Stimulated activated CD4-positive, alpha-beta T cell treated with anti-CD3 and anti-CD28 coated beads, Interleukin-1b, Interleukin-23, amount 100 ng/mL, for 24 hours (primary cell): ENCODE measurements at places on chromosomes 3 and 15.
A peak's percentile ranks its signal among the peaks of the same experiment; 100 is the strongest.

DNA sequence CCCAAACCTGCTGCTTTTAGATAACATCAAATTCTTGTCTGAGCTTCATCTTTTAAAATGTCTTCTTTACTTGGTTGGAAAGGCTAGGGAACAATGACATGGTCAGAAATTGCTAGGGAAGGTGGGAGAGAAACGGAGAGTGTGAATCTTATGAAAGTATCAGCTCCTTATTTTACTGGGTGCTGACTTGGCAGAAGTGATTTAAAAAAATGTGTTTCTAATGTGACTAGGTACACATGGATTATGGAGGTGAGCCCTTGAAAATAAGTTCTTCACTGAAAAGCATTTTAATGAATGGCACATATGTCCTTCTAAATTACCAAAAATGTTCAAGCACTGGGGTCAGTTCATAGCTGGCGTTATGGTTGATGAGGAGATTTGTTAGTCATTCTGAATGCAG lies 54.0 kb upstream of the PPARG start:
- no peak for DNase-seq

DNA sequence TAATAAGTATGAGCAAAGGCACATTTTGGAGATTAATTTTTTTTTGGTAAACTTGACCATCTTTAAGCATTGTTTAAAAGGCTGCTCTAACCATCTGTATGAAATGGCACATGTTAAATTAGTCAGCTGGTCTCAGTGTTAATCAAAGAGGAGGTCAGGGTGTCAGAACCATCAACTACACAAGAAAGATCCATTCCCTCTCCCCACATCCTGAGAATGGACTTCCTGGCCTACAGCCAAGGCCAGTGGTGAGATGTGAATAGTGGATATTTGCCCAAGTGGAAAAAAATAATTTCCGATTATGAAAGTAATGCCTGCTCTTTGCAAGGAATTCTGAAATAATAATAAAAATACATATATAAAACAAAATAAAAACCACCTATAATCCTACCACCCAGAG lies 641.7 kb downstream of the NR2F2 start:
- no peak for DNase-seq

DNA sequence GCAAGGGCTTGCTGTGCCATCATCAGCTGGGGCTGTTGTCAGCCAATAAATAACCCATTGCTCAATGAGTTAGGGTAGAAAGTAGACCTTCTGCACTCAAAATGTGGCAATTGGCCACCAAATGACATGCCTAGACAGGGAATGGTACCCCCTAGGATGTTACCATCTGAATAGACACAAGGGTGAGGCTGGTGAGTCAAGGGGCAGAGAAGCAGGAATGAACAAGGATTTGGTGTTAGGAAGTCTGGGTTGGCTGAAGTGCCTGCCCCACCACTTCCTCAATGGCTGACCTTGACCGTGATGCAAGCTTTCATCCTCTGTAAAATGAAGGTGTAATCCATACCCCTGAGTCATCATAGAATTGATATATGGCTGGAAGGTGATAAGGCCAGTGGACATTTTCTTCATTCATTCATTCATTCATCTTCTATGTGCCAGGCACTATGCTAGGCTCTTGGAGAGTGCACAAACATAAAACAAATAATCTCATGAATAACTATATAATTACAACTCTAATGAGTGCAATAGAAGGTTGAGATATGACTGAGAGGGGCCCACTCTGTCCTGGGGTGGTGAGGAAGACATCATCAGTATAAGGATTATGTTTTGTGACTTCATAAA lies 4.4 kb upstream of the CA12 start:
- no peak for DNase-seq

DNA sequence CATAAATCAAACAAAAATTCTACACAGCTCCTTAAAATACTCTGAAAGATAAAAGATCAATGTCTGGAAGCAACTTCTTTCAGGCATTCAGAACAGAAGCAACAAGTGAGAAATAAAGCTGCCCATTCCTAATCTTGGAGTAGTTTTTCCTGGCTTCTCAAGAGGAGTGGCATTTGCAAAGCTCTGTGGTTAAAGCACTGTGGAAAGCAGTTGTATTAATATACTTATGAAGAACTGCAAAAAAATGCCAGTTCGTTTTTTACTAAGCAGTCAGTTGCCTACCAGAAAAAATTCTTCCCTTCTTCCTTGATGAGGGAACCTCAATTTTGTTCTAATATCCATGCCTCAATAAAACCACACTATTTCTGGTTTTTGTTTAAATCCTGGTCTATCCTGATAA lies 197.8 kb downstream of the TNIK start:
- DNase-seq: no peak

DNA sequence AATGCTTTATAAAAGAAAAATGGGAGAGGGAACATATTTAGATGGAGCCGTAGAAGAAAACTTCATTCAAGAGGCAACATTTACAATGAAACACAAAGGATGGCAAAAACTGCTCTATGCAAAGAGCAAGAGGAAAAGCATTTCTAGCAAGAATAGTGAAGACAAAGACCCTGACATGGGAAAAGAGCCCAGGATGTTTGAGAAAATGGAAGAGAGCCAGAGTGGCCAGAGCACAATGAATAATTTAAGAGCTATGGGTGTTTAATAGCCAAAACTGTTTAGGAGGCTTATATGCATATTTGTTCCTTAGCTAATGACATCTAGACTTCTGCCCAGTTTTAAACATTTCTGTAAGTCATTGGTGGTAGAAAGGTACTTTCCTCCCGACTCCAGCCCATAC lies 25.4 kb upstream of the SEMA6D start:
- no peak for DNase-seq

DNA sequence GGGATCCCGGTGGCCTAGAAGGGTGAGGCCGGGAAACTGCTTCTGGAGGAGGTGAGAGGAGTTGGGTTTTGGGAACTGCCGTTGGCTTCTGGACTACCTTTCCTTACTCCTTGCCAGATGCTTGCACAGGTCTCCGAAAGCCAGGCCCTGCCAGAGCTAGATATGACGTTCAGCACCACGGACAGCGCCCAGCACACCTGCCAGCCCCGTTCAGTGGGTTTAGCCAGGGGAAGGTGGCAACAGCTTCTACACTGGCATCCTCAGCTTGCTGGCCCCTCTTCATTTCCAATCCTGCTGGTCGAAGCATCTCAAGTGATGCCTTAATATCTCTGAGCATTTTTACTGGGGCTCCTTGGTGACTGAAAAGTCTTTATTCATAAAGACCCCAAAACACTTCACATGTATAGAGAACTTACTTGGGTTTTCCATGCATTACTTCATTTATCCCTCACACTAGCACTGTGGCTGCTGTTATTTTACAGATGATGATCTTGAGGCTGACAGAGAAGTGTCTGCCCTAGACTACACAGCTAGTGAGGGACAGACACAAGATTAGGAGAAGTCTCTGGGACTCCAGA lies 21.9 kb downstream of the HCN4 start:
- peak; percentile 50 for DNase-seq

GRCh38 chr3:105827959-105828358 lies 40.9 kb downstream of the CBLB start:
- DNase-seq: no peak

DNA sequence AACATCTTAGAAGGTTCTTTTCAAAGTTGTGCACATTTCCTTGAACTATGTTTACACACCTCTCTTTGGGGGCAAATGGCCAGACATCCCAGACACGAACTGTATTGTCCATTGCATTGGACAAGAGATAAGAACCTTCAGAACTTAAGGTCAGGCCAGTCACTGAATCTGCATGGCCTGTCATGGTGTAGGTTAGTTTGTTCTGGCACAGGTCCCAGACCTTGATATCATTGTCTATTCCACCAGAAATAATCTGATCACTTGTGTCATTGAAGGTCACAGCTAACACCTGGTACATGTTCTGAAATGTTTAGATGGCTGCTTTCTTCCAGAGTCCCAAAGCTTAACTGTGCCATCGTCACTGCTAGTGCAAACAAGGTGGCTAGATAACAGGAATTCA lies 55.7 kb downstream of the KCNAB1 start:
- DNase-seq: no peak

DNA sequence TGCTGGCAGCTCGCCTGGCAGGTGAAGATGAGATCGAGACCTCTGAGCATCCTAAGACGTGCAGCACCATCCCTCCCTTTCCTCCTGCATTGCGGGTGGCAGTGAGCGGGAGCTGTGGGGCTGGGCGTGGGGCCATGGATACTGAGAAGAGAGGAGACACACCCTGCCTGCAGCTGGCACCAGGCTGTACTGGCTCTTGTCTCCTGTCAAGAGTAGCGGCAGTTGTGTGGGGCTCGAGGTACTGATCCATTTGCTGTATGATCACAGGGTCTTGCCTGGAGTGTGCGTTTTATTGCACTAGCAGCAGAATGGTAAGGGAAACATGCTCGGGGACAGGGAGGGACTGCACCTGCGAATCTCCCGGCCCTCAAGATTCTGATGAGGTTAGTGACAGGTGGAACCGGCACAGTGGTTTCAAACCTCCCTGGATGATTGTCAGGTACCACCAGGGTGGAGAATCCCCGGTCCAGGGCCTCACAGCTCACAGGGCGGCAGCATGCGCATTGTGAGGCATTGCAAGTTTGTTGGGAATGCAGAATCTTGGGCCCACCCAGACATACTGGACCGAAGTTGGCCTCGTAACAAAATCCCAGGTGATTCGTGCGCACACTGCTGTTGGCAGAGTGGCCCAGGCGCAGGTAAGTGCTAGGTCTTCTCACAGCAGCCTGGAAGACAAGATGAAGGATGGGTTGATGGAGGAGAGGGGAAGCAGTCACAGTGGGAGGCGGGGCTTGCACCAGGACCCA lies 14.1 kb downstream of the SYNM start:
- DNase-seq: no peak

DNA sequence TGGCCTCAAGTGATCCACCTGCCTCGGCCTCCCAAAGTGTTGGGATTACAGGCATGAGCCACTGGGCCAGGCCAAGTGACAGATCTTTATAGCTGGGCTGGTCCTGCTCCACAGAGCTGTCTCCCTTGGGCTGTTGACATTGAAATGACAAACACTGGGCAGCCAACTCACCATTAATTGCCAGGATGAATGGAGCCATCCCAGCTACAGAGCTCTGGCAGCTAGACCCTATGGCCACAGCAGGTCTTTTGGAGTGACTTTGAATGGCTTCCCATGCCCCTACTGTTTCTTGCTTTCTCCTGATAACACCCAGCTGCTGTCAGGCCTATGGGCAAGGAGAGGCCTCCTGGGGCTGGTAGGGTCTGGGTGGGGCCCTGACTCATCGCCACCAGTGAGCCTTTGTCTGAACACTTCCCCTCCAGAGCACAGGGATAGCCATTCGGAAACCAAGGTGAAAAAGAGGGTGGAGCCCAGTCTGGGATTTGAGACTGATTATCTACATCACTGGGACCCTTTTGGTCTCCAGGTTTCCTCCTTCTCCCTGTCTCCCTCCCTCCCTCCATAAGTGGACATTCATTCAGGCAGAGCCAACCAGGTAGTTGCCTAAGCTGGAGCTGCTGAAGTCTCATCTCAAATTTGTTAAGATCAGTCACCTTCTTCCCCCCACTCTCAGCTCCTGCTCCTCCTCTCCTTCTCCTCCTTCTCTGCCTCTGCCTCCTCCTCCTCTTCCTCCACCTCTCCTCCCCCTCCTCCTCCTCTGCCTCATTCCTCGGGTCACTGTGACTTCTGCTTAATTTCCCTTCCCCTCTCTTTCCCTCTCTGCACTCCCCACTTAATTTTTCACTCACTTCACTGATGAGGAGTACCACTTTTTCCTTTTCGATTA lies 34.0 kb downstream of the BHLHE40 start:
- no peak for DNase-seq

DNA sequence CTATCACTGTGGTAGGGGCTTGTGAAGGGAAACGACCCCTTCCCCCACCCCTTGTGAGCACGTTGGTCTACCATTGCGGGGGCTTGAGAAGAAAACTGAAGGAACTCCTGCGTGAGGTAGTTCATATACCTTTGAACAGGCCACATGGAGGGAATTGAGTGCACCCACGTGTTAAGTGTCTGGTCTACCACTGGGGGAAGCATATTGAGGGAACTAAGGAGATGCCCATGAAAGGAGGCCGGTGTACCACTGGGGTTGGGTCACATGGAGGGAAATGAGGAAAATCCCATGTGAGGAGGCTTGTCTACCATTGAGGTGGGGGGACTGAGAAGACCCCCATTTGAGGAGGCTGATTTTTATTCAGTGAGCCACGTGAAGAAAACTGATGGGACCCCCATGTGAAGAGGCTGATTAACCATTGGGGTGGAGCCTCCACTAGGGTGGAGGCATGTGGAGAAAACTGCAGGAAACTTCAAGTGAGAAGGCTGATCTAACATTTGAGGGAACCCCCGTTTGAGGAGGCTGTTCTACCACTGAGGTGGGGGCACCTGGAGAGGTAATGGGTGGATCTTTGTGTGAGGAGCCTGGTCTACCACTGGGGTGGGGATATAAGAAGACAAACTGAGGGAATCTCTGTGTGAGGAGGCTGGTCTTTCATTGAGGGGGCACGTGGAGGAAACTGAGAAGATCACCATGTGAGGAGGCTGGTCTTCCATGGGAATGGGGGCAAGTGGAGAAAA lies 163.2 kb downstream of the FBLN2 start:
- DNase-seq: no peak

DNA sequence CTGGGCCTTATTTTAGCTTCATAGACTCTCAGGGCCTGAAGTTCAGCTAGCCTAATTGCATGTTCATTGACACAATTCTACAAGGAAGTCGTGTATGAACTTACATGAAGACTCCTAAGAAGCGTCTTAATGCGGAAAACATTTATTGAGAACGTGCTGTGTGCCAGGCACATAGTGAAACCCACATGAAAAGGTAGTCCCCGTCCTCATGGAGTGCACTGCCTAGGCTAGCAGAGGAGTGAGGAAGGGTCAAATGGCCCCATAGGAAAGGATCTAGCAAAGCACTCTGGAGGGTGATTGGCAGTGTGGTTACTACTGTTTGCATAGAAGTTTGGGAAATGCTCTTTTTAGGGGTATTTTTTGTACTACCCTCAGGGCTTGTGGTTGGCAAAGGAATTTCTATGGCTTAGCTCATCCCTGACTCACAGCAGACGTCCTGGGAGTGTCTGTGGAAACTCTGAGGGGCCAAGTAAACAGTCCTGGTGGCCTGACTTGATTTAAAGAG lies 854 bp upstream of the NPTN start:
- DNase-seq: no peak

- DNase-seq: no peak
These were observed 20.8 kb upstream of the ALDH1L1 start for GRCh38 chr3:126201168-126201567.

GRCh38 chr15:22945071-22945470 lies 35.1 kb downstream of the CYFIP1 start:
- no peak for DNase-seq

DNA sequence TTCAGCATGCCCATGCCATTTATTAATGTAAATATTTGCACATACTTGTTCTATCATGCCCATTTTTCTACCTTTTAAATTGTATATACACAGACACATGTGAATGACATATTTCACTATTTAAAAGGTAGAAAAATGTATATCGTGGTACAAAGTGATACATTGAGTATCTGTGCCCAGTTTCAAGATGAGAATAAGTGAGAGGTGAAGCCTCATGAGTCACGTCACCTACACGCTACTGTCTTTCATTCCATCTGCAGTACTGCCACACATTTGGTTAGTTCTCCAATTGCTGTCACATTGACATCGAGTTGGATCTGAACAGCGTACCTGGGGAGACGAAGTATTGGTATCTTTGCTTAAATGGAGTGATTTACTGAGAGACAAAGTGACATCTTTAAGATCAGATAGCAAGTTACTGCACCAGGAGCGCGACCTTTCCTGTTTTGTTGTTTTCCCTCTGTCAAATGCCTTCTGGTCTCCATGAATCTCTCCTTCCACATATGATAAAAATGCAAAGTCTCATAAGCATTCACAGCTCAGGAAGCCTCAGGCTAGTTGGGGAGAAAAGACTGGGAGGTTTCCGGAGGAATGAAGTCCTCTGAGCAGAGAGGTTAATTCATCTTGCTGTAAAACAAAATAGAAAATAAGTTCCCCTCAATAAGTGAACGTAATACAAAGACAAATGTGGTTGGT lies 12.0 kb downstream of the GREM1 start:
- no peak for DNase-seq
